ENCODE measurements at places on chromosomes 4 and X. TPM values are rescaled to one million over a fixed set of nuclear protein-coding genes. Genes with fewer than 3 reads are reported as not detected.
A peak's percentile ranks its signal among the peaks of the same experiment; 100 is the strongest.

The CLCN5 gene
- 0.62 TPM for polyA plus RNA-seq

The MSANTD1 gene
- 0.12 TPM for polyA plus RNA-seq

The ETDB gene
- not detected for polyA plus RNA-seq

The ERCC6L gene
- polyA plus RNA-seq: not detected

The MYOZ2 gene
- polyA plus RNA-seq: not detected

GRCh38 chrX:40105835-40106675 is 8.3 kb upstream of the BCOR start:
- DNase-seq: peak; percentile 54

- DNase-seq: no peak
Observed at GRCh38 chrX:8890794-8891193, 89.6 kb upstream of the FAM9A start.

GRCh38 chr4:6926681-6927478 is 17.3 kb downstream of the TBC1D14 start:
- no peak for DNase-seq

DNA sequence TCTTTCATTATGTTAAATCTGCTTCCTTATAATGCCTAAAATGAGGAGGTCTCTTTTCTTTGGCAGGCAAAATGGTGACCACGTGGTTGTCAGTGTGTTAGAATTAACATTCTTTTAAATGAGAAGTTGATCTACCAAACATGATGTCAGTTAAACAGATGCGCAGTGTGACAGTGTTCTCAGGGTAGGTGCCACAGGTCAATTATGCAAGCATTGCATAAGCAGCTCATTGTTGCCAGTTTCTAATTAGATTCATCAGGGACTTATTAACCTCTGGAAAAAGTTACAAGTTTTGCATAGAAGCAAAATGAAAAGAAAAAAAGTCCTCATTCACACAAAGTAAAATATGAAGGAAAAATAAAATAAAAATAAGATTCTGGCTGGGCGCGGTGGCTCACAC is 324.1 kb upstream of the GALNT7 start:
- no peak for DNase-seq

DNA sequence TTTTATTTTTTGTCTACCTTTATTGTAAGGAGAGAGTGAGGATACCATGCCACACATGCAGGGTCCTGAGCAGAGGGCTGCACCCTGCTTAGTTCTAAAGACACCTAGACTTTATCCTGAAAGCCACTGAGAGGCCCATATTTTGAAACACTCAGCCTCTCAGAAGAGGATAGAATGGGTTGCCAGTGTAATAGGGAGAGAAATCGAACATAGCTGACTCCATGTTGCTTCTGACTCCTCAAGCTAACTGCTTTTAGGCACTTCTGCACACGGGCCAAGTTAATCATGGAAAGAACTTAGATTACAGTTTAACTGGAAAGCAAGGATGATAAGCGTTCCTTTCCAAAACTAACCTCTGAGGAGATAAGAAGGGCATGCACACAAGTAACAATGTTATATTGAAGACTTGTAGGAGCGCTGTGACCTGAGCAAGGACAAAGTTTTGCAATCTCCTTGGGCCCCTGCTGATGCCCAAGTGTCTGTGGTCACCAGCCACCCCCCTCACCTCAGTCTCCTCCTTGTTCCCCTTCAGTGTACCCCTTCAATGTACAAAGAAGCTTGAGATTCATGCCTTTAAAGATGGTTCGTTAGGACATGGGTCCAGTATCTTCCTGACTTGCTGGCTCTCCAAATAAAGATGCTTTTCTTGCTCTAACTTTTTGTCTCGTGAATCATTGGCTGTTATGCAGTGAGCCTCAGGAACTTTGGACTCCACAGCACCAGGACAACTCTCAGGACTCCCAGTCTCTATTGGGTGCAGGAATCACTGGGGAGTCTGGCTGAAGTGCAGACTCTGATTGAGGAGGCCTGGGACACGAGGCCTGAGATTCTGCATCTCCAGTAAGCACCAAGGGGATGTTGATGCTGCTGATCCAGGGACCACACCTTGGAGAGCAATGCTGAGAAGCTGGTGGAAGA is 25.4 kb upstream of the CD99 start:
- DNase-seq: no peak

DNA sequence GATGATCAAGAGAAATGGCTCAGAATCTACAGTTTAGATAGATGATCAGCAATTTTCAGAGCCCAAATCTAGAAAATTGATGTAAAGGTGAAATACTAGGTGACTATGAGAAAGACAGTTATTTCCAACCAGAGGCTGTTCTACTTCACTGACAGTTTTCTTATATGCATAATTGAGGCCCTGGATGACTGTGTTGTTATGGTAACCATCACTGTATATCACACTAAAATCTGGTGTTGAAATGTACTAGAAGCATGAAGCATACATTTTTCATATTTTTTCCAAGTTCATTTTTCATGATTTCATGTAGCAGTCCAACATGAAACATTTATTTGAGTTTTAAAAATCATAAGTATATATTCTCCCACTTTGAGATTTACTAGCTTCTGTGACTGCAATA is 87.4 kb downstream of the ATXN3L start:
- no peak for DNase-seq

- no peak for DNase-seq
Observed at GRCh38 chr4:55018978-55019377, 106.4 kb downstream of the KDR start.

GRCh38 chr4:24241511-24241910 is 342.8 kb downstream of the DHX15 start:
- DNase-seq: no peak

- no peak for DNase-seq
Observed at GRCh38 chr4:80803337-80803736, 227.2 kb upstream of the BMP3 start.

Data from naive B cell (primary cell).